Lung microvascular endothelial cell (primary cell): ENCODE measurements at places on chromosomes 11 and 22. TPM values are rescaled to one million over a fixed set of nuclear protein-coding genes. Genes with fewer than 3 reads are reported as not detected.

The PRSS23 gene
- 71.6 and 197 TPM in 2 replicates for total RNA-seq

- no peak for DNase-seq
Observed at GRCh38 chr22:38246692-38247091, 26.1 kb downstream of the TMEM184B start.

GRCh38 chr11:112195951-112196351 lies 20.6 kb downstream of the BCO2 start:
- DNase-seq = no peak

- DNase-seq = no peak
Observed at GRCh38 chr11:124446916-124447315, 1.4 kb upstream of the OR8B8 start.

The PHF21A gene
- 5.2 and 8.9 TPM in 2 replicates for total RNA-seq

DNA sequence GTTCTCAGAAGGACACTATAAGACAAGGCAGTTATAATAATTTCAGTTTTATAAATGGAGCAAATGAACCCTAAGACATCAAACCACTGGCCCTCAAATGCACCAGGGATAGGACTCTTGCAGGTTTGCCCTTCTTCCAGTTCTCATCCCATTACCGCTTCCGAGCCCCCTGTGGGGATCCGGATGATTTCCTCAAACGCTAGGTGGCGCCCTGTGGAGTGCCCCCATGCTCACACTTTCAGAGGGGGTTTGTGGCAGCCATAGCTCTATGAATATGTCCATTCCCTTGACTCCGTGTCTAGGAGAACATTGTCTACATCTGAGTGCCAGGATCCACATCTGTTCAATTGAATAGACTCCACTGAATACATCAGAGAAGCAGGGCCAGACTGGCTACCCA lies 816.3 kb downstream of the NTM start:
- DNase-seq = no peak

The BANF1 gene
- 19.2 and 20.5 TPM in 2 replicates for total RNA-seq

DNA sequence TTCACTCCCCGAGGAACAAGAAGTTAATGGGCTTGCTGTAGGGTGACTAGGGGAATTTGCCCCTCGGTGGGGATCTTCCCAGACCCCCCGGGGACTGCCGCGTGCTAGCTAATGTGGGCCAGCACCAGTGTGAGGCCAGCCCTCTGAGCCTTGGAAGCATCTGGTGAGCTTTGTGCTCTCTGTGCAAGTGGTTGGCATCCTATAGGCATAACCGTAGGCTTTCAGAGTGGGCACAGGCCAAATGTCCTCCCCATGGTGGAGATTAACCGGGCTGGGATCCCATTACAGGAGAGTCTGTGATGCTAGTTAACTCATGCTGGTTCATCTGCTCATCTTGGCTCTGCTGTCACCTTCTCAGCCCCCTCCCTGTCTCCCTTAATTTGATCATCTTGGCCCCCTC lies 125.7 kb downstream of the TRIM29 start:
- no peak for DNase-seq

DNA sequence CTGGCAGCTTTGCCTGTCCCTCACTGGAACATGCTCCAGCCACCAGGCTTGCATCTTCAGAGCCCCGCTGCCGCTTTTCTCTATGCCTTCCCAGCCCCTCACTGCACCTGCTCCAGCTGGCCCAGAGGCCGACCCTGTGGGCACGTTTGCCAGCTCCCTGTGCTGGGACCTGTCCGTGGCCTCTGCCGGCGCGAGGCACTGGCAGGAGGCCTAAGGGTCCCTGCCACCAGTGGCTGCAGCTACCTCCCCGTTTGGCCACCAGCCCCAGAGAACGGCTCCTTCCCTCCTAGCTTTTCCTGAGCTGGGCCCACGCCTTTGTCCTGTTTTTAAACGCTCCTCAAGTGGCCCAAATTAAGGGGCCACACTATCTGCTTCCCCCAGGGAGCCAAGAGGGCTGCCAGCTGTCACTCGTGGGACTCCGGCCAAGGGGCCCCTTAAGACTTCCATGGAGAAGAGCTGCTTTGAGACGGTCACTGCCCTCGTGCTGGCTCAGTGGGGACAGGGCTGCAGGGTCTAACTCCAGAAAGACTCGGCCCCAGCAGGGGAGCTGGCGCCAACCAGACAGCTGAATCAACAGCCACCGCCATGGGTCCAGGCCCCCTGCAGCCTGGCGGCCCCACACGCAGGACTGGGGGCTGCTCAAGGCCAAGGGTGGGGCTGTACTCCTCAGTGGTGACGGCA lies 24.6 kb upstream of the WNT7B start:
- DNase-seq = peak; percentile 23

The CRYBB1 gene
- total RNA-seq = 0.22 and 0.40 TPM in 2 replicates

The RGL4 gene
- total RNA-seq = not detected in 2 replicates

DNA sequence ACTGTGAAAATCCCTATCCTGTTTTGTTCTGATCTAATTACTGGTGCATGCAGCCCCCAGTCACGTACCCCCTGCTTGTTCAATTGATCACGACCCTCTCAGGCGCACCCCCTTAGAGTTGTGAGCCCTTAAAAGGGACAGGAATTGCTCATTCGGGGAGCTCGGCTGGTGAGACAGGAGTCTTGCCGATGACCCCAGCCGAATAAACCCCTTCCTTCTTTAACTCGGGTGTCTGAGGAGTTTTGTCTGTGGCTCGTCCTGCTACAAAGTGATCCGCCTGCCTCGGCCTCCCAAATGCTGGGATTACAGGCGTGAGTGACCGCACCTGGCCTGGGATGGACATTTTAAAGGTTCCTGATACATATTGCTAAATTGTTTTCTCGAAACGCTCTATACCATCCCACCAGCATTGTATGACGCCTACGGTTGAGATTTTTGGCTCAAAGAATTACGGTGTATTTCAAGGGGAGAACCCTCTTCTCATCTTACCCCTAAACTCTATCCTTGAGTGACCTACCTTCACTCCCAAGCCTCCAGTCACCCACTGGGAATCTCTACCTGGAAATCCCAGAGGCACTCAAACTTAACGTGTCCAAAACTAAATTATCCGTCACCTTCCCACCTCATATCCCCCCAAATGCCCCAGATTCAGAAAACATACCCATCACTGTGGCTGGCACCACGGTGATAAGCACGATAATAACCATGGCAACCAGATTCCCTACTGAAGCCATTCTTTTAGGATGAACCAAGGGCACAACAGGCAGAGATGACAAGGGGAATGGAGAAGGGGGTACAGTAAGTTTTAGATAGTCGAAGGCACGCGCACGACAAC lies 789 bp upstream of the POLA2 start:
- no peak for DNase-seq

DNA sequence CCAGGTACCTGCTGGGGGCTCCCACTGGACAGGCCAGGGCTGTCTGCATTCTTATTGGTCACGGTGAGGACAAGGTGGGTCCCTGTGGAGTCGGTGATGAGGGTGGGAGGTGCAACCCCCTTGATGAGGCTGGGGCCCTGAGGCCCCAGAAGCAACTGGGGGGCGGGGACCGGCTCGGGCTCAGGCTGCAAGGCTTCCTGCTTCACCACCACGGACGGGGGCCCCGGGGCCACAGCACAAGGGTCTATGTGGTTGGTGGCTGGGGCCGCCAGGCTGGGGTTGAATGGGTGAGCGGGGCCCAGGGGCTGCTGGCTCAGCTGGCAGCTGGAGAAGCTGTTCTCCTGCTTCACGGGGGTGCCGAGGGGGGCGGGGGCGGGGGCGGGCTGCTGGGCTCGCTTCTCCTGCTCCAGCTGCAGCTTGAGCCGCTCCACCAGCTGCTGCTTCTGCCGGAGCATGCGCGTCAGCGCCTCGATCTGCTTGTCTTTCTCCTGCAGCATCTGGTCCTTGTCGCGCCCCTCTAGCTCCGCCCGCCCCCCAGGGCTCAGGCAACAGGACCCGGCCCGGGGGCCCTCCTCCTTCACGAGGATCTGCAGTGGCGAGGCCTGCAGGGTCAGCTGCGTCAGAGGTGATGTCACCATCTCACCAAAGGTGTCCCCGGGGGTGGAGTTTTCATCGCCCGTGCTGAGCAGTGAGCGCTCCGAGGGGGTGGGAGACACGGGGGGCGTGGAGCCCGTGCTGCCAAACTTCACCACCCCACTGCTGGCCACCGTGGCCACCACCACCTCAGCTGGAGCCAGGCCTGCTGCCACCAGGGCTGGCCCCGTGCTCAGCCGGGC lies 48.2 kb downstream of the SGSM3 start:
- DNase-seq = no peak

DNA sequence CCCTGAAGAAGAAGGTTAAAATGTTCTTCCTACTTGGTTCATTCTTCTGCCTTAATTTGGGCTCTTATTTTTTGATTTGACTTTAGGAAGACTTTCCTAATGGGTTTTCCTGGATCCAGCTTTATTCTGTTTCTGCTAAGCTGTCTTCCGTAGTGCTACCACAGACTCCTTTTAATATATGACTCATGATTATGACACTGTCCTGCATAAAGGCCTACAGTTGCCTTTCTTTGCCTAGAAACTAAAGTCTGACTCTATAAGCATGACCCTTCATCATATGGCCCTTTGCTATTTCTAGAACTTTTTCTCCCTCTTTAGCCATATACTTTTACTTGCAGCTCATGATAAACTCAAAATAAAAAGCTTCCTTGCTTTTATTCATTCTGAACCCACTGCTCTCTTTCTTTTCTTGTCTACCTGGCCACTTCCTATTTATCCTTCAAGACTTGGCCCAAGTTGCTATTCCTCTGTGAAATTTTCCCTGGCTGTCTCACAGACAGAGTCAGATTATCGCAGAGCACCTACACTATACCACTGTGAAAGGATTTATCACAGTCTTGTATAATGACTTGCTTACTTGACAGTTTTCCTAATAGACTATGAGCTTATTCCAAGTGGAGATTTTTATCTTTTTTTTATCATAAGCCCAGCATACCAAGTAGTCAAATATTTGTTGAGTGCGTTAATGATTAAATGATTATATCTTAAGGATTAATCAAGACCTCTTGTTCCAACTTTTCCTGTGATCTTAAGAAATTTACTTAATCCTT lies 24.7 kb downstream of the TBCEL start:
- no peak for DNase-seq

DNA sequence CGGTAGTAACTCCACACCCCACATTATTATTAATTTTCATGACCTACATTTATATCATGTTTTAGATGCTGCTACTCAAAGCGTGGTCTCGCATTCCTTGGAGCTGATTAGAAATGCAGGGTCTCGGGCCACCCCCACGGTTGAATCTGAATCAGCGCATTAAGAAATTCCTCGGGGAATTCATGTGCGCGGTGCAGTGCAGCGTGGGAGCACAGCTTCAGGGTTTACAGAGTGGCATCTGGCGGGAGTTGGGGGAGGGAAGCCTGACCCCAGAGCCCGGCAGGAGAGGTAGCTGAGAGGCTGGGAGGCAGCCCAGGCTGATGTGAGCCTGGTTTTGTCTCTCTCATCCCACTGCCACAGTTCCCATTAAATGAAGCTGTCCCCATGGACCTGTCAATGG lies 48.1 kb upstream of the DAGLA start:
- DNase-seq = no peak

The MRGPRX4 gene
- 0.79 and 0.87 TPM in 2 replicates for total RNA-seq

The PLAAT5 gene
- not detected in 2 replicates for total RNA-seq

GRCh38 chr11:68841718-68842426 lies at the start of gene CPT1A:
CPT1A (minus strand) TSS chr11:68841916; CDS start chr11:68815474, 26,442 bp downstream.
- DNase-seq = peak; percentile 83

The NPTXR gene
- total RNA-seq = under 0.01 TPM in 2 replicates

DNA sequence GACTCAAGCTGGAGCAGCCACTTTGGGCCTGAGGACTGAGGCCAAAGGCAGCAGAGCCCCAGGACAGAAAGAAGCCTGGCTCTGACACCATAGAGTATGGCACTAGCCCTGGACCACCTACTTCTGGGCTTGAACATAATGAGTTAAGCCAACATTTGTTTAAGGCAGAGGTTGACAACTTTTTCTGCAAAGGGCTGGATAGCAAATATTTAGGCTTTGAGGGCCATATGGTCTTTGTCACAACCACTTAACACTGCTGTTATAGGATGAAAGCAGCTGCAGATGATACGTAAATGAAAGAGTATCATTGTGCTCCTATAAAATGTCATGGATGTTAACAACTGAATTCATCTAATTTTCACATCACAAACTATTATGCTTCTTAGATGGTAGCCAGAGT lies 16.6 kb downstream of the OSBP start:
- no peak for DNase-seq

The APOBEC3H gene
- total RNA-seq = 0.22 TPM in 1 of 2 replicates, not detected in the other

GRCh38 chr22:17569971-17570511 lies 6.7 kb downstream of the SLC25A18 start:
- peak; percentile 60 for DNase-seq

The MYOD1 gene
- not detected in 2 replicates for total RNA-seq

DNA sequence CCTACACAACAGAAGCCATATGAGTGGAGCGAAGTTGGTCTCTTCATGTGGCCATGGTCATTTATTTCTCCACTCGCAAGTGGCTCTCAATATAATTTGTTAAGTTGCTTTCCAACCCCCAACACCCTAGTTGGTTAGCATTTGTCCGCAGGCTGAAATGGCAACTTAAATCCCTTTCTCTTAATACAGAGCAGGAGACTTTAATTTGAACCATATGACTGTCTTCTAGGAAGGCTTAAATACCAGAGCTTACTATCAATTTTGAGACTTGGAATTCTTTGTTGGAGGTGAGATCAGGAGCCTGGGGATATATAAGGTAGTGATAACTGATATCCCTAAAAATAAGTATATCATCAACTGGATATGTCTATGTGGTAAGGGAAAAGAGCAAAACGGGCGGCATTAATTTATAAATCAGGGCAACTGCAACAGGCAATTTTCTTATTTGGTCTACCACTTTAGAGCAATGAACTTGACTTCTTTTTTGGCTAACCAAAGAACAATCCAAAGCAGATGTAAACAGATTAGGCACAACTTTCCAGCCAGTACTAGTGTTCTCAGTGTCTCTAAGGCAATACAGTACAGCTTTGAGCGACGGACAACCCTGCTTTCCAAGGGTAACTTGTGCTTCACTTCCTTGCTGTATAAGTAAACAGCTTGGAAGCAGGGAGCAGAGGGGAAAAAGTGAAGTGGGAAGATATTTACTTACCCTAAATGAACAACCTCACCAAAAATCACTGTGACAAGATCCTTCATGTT lies 74.7 kb upstream of the APOA1 start:
- DNase-seq = no peak

GRCh38 chr11:63884196-63884932 lies 32.6 kb downstream of the RCOR2 start:
- no peak for DNase-seq
